ENCODE measurements at places on chromosomes 12 and 14. TPM values are rescaled to one million over a fixed set of nuclear protein-coding genes. Genes with fewer than 3 reads are reported as not detected.

Gene ANGEL1
- total RNA-seq, result 10.3 TPM

Gene GLS2
- 2.1 TPM for total RNA-seq

Gene NGB
- total RNA-seq, result not detected

Gene ZNF641
- 14.3 TPM for total RNA-seq

DNA sequence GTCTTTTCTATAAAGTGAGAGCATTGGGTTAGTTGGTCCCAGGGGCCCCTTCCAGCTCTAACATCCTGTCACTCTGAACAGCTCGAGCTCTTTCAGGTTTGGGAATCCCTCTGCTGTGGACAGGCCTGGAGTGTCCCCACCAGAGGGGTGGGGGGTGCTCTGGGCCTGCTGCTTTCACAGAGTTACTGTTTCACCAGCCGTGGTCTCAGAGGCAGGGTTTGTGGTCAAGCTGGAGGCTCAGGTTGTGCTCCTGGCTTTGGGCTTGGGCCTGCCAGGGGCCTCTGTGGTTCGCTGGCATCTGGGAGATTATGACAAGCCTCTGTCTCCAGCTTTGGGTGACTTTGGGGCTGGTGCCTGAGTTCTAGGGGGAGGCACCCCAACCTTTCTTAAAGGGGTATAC is 59.6 kb downstream of the FBXL14 start:
- no peak for DNase-seq

- DNase-seq, result no peak
Measured at GRCh38 chr12:98355322-98355721, 160.1 kb upstream of the TMPO start.

- DNase-seq, result no peak
Measured at GRCh38 chr12:48084066-48084465, 21.8 kb downstream of the SENP1 start.

DNA sequence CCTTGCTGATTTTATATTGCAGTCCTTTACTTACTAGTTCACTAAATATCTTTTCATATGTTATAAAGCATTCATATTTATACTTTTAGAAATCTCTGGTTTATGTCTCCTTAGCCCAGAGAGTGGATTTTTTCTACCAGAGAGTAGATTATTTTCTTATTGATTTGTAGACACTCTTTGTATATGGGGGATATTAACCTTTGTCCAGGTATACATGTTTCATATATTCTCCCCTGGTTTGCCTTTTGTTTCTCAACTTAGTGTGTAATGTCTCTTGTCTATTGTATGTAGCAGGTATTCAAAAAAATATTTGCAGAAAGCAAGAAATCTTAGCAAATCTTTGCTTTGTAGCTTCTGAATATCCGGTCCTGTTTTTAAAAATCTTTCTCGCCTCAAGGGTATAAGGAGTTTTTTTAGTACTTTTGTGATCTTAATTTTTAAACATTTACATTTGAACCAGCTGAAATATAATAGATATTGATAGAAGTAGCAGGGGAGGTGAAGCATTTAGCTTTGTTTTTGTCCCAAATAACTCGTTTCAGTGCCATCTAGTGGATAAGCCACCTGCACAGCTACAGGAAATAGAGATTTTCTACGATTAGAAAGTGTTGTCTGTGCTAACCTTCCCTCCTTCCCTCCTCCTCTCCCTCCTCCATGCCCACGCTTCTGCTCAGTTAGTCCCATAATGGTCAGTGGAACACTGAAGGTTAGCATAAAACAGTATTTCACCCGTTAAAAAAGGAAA is 97.0 kb downstream of the PHETA1 start:
- DNase-seq, result no peak

DNA sequence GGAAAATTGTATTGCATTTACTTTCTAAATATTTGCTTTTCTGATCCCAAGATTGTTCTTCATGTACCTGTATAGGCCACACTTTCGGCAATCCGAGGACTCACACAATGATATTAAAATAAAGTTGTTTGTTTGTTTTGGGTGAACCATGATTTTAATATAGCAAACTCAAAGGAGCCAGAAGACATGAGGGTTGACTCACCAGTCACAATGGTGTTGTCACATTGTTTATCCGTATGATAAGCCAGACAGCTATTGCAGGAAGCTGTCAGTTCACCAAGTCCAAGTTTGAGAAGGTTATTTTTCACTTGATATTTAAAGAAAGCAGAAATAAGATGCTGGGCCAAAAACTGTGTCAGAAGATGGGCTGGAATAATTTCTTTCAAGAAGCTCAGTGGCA is 67.1 kb upstream of the CPM start:
- DNase-seq, result no peak

DNA sequence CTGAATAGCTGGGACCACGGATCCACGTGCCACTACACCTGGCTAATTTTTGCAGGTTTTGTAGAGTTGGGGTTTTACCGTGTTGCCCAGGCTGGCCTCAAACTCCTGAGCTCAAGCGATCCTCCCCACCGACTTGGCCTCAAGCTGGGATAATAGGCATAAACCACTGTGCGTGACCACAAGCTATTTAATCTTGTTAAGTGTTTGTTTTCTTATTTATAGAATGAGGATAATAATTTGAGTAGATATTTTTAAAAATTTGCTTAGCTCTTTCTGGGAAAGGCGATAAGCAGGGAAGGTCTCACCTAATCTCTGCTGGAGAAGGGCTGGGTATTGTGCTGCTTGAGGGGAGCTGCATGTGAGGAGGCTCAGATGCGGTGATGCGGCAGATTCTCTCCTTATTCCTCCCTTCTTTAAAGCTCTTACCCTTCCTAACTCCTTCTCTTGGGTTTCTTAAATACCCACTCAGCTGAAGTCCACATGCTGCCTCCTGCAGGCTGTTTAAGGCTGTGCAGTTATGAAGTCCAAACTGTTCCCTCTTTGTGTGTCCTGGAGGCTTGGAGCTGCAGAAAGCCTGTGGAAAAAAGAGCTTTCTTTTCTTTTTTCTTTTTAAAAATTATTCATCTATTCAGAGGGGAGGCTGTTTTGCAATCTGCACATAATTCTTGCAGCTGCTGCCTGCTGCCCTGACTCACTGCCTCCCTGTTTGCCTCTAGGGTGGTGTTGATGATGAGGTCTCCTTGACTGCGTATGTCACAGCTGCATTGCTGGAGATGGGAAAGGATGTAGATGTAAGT is 37.9 kb downstream of the A2ML1 start:
- no peak for DNase-seq

GRCh38 chr14:51070726-51071125 is 24.2 kb downstream of the TRIM9 start:
- no peak for DNase-seq
